Activated CD8-positive, alpha-beta memory T cell treated with anti-CD3 and anti-CD28 coated beads, Interleukin-2, amount 50 U/mL, for 48 hours (primary cell): ENCODE measurements at places on chromosomes 3 and 15.

- no peak for DNase-seq
Observed at GRCh38 chr15:45795440-45796069, 160.7 kb downstream of the SQOR start.

DNA sequence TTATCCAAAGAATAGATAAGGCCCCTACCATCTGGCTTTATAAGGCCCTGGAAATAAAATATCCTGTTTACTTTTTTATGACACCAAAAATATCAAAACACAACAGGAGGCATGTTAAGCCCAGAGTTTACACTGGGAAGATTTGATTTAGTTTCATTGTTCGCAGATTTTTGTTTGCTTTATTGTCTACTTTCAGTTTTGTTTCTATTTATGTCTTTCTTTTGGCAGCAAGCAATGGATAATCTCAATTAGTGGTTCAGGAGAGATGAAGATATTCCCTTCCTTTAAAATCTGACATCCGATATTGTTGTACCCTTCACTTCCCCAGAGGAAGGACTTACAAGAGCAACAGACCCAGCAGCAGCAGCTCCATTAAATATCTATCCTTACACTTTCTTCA lies 249.4 kb upstream of the ARPP21 start:
- DNase-seq, result no peak

GRCh38 chr3:135889443-135889842 lies 76.1 kb upstream of the PPP2R3A start:
- no peak for DNase-seq

DNA sequence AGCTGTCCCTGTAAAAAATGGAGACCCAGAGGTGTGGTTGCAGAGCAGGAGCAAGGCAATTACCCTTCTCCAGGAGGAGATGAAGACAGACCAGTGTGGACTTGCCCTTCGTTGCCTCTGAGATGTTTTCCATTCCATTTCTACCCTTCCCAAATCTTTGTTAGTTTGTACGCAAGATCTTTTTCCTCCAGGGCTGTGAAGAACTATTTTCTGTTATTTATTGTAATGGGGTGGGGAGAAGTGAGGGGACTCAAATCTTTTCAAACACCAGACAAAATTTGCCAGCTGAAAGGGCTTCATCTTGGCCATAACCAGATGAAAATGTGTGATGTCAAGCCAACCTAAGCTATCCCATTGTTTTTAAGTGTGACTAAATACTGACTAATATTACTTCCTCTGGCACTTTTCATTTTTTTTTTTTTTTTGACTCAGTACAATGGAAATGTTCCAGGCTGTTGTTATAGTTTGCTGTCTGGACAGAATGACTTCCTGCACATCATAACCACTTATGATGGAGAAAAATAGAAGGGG lies 271.3 kb upstream of the TPRG1 start:
- DNase-seq, result no peak

GRCh38 chr3:162195147-162195546 lies 698.5 kb downstream of the OTOL1 start:
- no peak for DNase-seq

DNA sequence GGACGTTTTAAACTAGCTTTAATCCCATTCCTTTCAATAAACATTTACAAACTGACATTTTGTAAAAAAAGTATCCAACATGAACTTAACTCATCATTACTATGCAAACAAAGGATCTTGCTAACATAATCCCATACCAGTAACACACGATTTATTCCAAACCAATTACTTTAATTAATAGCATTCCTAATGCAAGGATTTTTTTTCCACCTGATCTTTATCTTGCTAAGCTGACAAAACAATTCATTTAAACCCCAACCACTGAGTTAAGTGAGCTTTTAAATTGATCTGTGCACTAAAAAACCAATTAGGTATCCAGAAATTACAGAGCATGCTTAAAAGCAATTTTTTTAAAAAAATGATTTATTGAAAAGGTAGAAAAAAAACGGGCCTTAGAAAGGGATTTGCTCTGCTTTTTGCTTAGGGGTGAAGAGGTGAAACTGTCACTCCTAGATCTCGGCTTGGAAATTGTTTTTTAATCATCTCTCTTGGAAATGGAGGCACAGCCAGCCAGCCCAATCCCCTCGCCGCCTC lies 1.2 kb downstream of the SH3BP5 start:
- no peak for DNase-seq

GRCh38 chr3:146476094-146476740 lies 6.9 kb upstream of the PLSCR2 start:
- no peak for DNase-seq

GRCh38 chr15:60343221-60343970 lies 54.4 kb downstream of the ANXA2 start:
- no peak for DNase-seq

DNA sequence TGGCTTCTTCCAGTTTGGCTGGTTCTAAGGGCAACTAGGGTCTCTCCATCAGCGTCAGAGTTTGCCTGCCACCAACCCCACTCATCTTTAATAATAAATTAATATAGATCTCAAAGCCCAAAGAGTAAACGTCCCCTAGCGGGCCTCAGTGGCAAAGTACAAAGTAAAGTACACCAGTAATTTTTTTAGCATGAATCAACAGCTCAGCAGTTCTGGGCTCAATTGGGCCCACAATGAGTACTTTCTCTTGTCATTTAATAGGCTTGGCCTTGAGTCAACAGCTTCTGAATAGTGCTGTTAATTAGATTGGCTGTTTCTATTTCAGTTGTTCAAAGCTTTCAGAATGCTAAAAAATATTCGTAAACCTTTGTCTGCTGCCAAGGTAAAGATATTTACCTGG lies 89.0 kb upstream of the PFN2 start:
- no peak for DNase-seq

DNA sequence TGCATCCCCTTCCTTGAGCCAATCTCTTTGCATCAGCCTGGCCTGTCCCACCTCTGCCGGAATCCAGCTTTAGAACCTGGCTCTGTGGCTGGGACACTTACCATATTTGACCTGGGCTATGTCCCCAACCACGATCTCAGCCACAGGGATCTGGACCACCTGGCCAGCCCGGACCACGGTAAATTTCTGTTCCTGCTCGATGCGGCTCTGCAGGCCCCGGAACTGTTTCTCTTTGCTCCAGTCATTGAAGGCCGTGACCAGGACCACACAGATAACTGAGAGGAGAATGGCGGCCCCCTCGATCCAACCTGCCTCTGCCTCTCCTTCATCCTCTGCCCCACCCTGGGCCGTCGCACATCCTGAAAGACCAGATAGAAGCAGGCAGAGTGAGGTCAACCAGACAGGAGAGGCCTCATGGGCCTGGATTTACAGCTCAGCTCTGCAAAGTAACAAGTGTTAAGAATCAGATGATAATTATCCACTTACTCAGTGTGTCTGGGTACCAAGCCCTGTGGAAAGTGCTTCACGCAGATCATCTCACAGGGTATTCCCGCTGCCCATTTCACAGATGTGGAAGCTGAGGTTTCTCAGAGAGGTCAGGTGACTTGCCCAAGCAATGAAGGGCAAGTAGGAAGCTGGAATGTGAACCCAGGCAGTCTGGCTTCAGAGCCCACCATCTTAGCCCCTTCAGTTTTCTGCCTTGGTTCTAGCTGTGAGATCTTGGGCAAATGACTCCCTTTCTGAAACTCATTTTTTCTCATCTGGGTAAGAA lies 81.3 kb upstream of the SEC13 start:
- DNase-seq, result no peak

GRCh38 chr3:84223512-84223911 lies 735.3 kb upstream of the CADM2 start:
- DNase-seq, result no peak

GRCh38 chr15:71485094-71485693 lies 325.2 kb upstream of the NR2E3 start:
- no peak for DNase-seq

- DNase-seq, result no peak
Observed at GRCh38 chr3:37029516-37030163, 36.3 kb downstream of the MLH1 start.

DNA sequence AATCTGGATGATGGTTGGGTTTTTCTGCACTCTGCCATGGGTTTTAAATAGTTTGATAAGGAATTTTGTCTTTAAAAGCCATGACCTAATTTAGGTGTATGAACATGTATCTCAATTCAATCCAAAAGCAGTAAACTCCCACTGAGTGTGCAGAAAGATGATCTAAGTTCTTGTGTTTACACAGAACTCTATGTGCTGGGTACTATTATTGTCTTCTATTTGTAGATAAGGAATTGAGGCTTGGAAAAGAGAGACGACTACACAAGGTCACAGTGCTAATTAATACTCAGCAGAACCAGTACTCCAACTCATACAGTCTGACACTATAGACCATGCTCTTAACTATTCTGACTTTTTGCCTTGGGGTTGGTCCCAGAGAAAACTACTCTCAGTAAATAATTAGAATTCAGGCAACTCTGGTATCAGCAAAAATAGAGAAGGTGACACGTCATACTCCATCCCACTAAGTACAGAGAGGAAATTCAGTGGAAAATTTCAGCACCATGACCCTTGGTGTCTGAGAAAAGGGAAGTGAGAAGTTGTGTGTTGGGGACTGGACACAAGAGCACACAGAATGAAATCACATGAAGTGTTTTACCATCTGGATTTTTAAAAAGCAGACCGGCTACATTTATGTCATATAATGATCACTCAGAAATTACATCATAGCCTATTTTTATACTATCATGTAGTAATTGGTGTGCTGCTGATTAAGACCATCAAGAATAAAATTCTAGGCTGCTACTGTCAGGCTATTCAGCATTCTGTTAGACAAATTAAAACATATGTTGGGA lies 18.3 kb upstream of the MYH15 start:
- no peak for DNase-seq

DNA sequence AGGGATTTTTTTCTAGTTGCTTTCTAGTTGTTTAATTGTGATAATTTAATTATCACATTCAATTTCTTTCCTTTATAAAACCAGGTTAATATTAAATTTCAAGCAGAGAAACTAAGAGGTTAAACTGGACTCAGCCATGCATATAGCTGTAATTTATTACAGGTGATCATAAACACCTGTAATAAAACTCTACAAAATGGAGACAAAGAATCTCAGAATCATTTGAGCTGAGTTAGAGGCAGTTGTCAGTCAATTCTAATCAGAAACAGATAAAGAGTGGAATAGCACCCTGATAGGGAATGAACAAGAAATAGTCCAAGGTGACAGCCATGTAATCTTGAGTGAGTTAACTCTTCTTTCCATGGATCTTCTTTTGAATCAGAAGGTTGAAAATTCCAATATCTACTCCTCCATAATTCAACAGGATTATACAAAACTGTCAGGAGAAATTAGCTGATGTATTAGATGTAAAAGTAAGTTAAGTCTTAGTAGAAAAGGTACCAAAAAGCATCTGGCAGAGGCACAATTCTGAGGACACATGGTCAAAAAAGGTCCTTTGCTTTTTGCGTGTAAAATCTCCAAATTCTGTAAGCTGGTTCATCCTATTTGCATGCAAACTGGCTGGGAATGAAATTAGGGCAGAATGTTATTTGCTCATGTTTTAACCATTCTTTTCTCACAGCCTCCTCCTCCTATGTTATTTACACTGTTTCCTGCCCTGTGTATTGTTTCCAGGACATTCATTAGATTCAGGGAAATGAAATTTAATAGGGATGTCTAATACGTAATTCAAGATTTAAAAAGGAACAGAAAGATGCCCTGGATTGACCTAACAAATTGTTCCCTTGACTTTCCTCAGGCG lies 39.4 kb upstream of the B3GNT5 start:
- no peak for DNase-seq

GRCh38 chr15:85100186-85100937 lies 118.7 kb downstream of the PDE8A start:
- DNase-seq, result no peak

DNA sequence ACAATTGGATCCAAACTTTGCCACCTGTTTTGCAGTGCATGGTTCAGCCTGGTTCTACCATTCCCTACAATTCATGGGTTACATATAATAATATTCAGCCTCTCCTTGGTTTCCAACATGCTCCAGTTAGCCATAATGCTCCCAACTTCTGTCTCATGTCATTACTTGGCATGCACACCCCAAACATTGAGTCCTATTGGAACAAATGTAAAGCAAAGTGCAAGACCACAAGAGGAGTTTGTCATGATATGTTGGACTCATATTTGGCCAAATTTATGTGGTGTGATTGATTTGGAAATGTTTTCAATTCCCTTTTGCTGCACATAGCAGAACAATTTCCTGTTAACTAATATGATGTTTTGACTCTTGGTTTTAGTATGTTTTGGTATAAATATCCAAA lies 50.2 kb downstream of the KCNAB1 start:
- DNase-seq, result no peak

- no peak for DNase-seq
Observed at GRCh38 chr3:78812166-78812565, 955.6 kb downstream of the ROBO1 start.

GRCh38 chr15:101521591-101521990 lies 32.1 kb upstream of the PCSK6 start:
- DNase-seq, result no peak

- no peak for DNase-seq
Observed at GRCh38 chr15:58146211-58146610, 8.0 kb downstream of the AQP9 start.

GRCh38 chr3:31636049-31636448 lies 103.3 kb downstream of the STT3B start:
- no peak for DNase-seq

GRCh38 chr15:93189561-93189960 lies 100.5 kb upstream of the RGMA start:
- DNase-seq, result no peak

DNA sequence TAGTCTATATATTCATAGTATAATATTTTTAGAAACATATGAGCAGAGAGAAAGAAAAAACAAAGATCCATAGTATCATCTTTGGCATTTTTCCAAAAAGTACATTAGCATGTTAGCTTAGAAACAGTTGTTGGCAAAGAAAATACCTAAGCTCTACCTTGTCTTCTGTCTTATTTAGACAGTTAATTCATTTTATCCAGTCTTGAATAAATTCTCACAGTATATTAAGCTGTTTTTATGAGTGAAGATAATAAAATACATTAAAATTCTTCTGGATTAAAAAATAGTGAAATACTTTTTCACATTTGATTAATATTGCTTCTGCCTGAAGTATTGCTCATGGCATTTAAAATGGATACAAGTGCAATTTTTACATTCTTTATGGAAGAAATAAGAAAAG lies 145.2 kb downstream of the ZIC1 start:
- DNase-seq, result no peak

DNA sequence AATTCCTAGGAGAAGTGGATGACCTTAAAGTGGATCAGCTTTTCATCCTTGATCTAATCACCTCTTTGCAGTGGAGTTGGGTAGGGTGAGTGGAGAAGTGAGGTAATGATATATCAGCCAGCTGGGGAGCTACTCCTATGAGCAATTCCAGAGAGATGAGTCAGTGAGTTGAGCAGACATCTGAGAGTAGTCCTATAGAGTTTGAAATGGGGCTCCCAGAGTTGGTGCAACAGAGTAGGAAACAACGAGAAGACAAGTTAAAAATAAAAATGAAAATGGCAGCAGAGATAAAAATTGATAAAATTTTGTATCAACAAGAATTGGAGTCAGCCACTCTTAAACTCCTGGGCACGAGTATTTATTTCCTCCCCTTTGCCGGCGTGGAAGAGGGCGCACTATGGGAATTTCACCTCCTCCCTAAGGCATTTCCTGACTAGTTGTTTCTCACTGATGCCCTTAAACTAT lies 150.8 kb upstream of the DPH6 start:
- no peak for DNase-seq

GRCh38 chr3:122080207-122080587 lies 25.0 kb downstream of the CD86 start:
- no peak for DNase-seq
